ENCODE measurements at places on chromosomes 16 and 17. TPM values are rescaled to one million over a fixed set of nuclear protein-coding genes. Genes with fewer than 3 reads are reported as not detected.

TNRC6C gene
- 10.9 TPM for total RNA-seq

DNA sequence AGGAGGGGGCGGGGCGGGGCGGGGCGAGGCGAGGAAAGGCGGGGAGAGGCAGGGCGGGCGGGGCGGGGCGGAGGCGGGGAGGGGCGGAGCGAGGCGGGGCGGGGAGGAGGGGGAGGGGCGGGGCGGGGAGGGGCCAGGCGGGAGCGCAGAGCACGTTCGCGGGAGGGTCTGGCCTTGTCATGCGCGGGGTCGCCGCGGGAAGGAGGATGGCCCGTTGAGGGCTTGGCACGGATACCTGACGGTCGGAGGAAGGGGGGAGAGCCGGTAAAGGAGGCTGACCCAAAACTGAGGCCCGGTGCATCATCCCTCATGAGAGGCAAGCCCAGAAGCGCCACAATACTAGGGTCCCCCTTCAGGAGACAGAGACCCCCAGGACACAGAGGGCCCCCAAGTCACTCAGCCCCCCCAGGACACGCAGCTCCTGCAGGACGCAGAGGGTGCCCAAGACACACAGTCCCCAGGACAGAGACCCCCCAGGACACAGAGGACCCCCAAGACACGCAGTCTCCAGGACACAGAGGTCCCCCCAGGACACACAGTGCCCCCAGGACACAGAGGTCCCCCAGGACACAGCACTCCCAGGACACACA is 593 bp upstream of the WDR45B start:
- peak; percentile 38 for DNase-seq

KRT23 gene
- 19.6 TPM for total RNA-seq

DNA sequence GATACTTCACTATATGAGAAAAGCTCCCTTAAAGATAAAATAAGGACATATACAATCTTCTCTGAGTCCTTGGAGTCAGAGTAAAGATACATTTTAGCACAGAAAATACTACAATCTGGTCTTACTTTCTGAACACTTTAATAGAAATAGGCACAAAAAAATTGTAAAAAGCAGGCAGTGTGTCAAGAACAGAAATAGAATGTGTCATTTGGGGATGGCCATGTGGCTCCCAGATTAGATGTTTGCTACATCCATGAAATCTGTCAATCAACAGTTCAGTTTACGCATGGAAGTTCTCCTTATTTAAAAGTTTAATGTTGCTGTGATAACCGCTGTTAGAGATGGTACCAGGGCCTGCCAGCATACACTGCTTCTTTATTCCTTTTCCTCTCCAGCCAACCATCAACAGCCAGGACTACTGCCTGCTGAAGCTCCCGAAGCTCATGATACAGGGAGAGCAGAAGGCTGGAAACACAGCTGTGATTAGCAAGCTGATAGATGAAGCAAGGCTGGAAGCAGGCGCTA is 278.5 kb downstream of the CEP112 start:
- no peak for DNase-seq

GRCh38 chr16:88013766-88014251 is 62.6 kb downstream of the BANP start:
- DNase-seq = no peak

ERN2 gene
- not detected for total RNA-seq

TMEM92 gene
- 0.76 TPM for total RNA-seq

GRCh38 chr17:28460901-28461300 is 12.5 kb upstream of the SLC13A2 start:
- DNase-seq = no peak

DNA sequence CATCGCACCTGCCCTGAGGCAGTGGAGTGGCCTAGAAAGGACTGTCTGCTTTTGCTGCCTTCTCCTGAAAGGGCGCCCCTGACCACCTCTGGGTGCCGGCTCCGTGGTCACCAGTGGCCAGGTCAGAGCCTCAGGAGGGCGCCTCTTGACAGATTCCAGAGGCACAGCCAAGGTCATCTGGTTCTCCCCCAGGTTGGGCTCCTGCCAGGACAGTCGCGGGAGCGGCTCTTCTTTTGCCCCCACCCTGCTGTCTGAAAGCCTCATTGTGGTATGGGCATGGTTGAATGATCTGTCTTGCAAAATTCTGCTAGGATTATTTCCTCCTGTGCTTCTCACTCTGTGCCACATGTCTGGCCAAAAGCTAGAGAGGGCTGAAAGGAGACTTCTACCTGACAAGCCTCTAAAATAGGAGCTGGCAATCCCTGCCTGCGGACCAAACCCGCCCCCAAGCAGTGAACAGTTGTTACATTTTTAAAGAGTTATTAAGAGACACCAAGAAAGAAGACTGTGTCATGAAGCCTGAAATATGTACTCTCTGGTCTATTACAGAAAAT is 82.8 kb downstream of the SNX29 start:
- no peak for DNase-seq

- no peak for DNase-seq
These were observed 347.1 kb downstream of the SEC14L1 start for GRCh38 chr17:77487677-77488530.

DNA sequence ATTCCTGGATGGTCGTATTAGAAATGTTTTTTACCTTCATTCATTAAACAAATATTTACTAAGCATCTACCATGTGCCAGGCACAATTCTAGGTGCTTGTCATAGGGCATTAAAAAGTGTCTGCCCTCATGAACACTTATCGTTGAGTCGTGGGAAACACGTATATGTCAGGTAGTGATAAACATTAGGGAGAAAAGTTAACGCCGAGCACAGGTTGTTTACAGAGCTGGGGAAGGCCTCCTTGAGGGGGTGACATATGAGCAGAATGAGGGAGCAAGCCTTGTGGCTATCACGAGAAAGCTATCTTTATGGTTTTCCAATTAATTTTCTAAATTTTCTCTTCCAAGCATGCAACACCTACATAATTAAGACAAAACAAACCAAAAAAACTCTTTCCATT is 985 bp upstream of the ZNF213 start:
- no peak for DNase-seq

DNA sequence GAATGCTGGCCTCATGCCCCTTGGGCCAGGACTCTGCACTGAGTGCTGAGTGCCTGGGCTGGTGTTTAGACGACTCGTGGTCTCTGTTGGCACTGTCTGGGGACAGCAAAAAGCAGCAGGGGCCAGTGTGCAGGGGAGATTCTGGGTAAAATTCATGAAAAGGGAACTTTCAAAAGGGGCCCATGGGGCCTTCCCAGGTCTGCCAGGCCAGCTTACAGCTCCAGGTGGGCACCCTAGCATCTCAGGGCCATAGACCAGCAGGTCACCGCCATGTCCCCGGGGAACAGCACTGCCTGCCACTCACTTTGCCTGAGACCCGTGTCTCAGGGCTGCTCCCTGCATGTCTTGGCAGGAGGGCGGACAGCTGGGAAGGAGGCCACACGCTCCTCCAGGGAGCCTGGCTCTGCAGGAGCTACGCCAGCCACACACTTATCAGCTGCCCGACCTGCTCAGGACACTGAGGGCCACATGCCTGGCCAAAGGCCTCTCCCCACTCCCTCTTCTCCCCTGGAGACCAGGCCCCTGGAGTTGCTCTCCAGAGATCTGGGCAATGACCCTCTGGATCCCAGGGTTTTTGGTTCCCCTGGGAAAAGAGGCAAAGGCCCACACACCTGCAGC is 8.8 kb upstream of the FASN start:
- no peak for DNase-seq

EVPLL gene
- total RNA-seq = 5.9 TPM

FOXO3B gene
- total RNA-seq = 3.0 TPM

DNA sequence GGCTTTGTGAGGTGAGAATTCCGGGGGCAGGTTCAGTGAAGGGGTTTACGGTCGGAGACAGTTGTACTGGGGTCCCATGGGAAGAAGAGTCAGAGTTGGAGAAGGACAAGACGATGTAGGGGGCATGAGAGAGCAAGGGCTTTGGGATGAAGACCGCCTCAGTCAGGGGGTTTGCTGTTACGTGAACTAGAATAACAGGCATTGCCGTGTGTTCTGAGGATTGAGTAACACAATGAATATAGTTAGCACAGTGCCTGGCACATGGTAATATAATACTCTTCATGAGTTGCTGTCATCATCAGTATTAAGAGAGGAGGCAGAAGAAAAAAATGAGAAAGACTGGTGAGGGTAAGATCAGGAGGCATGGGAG is 577 bp downstream of the ZNF646 start:
- DNase-seq = no peak

GRCh38 chr16:70416748-70417616 is 21.9 kb downstream of the ST3GAL2 start:
- DNase-seq = no peak

- DNase-seq = no peak
These were observed 17.8 kb downstream of the ZZEF1 start for GRCh38 chr17:4124999-4125398.

HASPIN gene
- total RNA-seq = 1.5 TPM

ZG16 gene
- not detected for total RNA-seq

DNA sequence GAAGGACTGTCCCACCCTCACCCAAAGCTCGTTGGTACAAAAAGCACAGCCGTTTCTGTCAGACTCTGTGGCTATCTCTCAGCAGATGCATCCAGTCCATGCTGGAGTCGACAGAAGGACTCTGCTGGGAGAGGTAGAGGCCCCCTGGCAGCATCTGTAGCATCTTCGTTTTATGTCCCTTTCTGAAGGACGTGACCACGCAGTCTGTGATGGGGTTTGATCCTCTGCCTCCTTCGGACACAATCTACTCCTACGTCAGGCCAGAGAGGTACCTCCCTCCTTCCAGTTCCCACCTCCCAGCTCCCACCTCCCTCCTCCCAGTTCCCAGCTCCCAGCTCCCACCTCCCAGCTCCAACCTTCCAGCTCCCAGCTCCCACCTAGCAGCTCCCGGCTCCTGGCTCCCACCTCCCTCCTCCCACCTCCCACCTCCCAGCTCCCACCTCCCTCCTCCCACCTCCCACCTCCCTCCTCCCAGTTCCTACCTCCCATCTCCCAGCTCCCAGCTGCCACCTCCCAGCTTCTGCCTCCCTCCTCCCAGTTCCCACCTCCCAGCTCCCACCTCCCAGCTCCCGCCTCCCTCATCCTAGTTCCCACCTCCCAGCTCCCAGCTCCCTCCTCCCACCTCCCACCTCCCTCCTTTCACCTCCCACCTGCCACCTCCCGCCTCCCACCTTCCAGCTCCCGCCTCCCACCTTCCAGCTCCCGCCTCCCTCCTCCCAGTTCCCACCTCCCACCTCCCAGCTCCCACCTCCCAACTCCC is 11.4 kb upstream of the MC1R start:
- no peak for DNase-seq

- DNase-seq = no peak
These were observed 410.8 kb downstream of the SNX29 start for GRCh38 chr16:12387311-12387710.

DNA sequence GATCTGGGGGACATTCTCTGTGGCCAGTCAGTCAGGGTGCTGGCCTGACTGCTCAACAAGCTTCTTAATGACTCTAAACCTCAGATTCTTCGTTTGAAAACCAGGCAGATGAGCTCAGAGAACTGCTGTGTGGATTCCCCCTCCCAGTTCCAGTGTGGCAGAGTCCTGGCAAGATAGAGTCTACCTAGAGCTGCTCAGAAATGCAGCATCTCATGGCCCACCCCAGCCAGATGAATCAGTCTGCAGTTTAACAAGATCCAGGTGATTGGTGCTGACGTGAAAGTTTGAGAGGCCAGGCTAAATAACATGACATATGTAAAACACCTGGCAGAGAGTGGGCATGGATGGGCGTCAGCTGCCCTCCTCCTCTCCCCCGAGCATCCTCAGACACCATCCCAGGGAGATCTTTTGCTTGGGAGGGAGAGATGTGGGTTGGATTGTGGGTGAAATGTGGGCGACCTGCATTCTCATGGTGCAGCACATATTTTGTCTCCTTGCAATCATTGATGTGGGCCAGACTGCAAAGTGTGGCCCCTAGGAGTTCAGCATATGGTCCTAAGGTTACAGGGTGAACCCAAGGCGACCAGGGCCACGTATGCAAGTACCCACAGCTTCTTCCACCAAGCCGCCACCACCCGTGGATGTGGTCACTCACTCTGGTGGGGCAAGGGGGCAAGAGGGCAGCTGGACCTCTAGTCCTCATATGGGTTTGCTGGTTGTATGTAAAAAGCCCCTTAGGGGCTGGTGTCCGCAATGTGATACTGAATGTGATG is 19.5 kb downstream of the SOCS3 start:
- no peak for DNase-seq

DNA sequence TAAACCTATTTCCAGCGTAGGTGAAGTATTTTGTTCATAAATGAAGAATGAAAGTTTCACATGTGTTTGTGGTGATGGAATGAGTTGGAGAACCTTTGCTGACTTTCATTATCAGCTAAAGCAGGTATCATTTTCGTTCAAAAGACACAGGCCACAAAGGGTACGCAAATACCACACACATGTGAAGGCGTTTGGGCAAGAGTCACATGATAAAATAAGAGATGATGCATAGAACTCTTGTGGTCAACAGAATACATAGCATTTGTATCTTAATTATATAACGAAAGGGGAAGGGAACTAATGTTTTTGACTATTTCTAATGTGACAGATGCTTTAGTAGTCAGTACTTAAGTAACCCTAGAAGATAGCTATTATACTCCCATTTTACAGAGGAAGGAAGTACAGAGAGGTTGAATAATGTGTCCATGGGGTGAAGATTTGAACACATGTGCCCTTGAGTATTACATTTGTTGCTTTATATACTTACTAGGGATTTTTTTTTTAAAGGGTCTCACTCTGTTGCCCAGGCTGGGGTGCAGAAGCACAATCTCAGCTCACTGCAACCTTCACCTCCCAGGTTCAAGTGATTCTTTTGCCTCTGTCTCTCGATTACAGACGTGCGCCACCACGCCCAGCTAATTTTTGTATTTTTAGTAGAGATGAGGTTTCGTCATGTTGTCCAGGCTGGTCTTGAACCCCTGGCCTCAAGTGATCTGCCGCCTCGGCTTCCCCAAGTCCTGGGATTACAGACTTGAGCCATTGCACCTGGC is 4.8 kb downstream of the RPA1 start:
- no peak for DNase-seq

- DNase-seq = no peak
These were observed 264.9 kb downstream of the FTO start for GRCh38 chr16:53968896-53969295.

MYLK3 gene
- 0.08 TPM for total RNA-seq

CSH2 gene
- not detected for total RNA-seq

GRCh38 chr16:17724242-17724898 is 253.6 kb upstream of the XYLT1 start:
- DNase-seq = no peak

GRCh38 chr16:21646721-21647561 is 5.5 kb downstream of the IGSF6 start:
- DNase-seq = no peak

Data from esophagus squamous epithelium (tissue), 5 donors.